ENCODE measurements at places on chromosomes 11 and 22.

GRCh38 chr11:121059605-121060004, 35.7 kb downstream of the TBCEL start:
- DNase-seq, result no peak

DNA sequence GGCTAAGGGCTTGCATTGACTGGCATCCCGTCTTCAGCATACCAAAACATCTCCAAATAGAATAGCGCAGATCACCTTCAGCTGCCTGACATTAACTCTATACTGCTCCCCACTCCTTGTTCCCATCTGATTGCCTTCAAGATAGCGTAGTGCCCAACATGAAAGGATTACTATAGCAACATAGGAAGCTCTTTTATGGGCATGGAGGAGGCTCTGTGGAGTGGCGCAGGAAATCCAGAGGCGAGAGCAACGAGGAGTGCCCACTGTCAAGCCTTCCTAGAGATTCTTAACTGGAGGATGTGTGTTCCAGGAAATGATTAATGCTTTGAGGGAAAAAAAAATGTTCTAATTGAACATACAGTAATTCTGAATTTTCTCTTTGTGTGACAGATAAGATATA, 213.3 kb downstream of the CADM1 start:
- no peak for DNase-seq

DNA sequence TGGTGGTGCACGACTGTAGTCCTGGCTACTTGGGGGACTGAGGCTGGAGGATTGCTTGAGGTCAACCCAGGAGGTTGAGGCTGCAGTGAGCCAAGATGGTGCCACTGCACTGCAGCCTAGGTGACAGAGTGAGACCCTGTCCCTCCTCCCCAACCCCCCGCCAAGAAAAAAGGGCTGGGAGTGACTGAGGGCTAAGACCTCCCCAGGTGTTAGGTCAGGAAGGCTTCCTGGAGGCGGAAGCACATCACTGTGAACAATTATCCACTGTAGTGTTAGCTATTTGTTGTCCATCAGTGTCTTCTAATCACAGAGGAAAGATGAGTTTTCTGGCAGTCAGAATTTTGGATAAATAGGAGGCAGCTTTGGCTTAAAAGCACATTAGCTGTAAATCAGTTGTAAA, 8.8 kb downstream of the YDJC start:
- no peak for DNase-seq

- DNase-seq, result no peak
These were observed 10.4 kb upstream of the MIEF1 start for GRCh38 chr22:39491696-39492095.

DNA sequence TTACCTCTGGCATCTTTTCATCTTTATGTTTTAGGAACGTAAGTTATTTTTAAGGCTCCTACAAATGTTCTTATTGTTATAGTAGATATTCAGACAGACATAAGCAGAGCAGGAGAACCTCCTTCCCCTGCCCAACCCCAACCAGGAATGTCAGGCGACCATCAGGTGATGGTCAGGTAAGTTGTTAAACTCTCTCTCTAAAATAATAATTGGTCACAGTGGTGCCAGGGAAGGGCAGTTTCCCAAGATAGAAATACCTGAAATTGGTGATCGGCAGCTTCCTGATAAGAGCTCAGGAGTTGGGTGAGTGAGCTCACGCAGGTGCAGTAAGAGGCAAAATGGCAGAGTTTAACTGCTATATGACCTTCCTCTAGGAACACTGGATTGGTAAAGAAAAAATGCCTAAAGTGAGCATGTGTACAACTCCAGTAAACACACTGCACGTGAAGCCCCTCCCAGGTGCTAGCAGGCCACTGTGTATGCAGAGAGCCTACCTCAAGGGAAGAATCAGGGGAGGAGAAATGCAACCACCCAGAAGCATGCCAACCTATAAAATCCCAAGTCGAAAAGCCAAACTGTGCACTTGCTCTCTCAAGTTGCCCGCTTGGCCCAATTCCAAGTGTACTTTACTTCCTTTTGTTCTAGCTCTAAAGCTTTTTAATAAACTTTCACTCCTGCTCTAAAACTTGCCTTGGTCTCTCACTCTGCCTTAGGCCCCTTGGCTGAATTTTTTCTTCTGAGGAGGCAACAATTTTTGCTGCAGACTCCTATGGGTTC, 273.9 kb downstream of the SBF2 start:
- DNase-seq, result no peak

GRCh38 chr11:28834877-28835276, 726.7 kb downstream of the METTL15 start:
- DNase-seq, result no peak

- no peak for DNase-seq
These were observed 19.9 kb upstream of the CTSC start for GRCh38 chr11:88357323-88358039.

DNA sequence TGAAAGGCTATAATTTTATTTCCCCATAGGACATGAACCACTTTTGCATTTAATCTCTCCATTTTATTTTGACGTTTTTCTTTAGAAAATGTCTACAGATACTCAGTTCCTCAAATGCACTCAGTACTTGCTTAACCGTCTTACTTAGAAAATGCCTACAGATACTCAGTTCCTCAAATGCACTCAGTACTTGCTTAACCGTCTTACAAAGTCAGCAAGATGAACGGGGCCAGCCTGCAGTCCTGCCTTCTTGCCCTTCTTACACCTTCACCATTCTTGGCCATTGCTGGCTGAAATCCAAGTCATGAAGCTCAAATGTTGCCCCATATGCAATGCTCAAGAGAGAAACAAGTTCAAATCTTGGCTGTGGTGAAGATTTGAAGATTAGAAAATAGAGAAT, 34.1 kb downstream of the CSNK2A3 start:
- no peak for DNase-seq

- DNase-seq, result no peak
These were observed 419 bp downstream of the ANKRD49 start for GRCh38 chr11:94494126-94494680.

Data from activated gamma-delta T cell treated with Interleukin-2 at 50 U/mL for 16 hours (primary cell).